HTR-8/SVneo (cell line): ENCODE measurements at places on chromosomes 3 and 15.

GRCh38 chr3:166734734-166735133 is 645.4 kb downstream of the ZBBX start:
- no peak for DNase-seq

DNA sequence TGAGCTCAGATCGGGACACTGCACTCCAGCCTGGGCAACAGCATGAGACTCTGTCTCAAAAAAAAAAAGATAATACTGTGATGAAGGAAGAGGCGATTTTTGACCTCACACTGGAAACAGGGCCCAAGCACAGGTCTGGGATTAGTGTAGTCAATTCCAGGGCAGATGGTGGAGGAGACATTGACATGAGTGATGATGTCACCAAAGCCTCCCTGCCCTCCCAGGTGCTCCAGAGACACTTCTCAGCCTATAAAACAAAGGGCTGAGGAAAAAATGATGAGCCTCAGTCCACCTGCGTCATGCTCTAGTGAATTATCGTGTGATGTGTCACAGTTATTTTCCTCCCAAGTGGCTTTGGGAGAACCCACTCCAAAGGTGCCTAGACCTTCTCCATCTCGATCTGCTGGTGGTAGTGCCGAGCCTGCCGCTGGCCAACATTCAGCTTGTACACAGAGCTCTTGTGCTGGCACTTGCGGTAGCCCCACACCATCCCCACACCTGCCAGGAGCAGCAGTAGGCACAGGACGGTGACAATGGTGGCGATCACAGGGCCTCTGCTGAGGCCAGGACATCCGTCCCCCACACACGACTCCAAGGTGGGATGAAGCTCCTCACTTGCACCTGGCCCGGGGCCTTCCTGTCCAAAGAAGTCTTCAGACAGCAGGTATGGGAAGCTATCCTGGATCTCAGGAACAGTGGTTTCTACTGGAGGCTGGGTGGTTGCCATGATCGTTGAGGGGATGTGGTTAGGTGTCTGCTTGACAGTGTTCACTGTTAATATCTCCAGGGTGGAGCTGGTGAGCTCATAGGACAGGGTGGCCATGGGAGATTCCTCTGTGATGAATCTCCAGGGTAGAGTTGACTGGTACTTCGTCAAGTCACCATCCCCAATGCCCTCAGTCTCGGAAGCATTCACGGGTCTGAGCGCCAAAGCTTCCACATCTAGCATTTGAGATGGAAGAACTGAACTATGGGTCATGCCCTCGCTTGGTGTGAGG is 38.8 kb downstream of the CRTAP start:
- no peak for DNase-seq

- DNase-seq = no peak
Observed at GRCh38 chr3:49563040-49563578, 8.8 kb downstream of the BSN start.

- no peak for DNase-seq
Observed at GRCh38 chr15:26866298-26867199, at the start of gene GABRA5. Gene GABRA5 (plus strand): TSS chr15:26867062. CDS start chr15:26869249, 2,187 bp downstream.

DNA sequence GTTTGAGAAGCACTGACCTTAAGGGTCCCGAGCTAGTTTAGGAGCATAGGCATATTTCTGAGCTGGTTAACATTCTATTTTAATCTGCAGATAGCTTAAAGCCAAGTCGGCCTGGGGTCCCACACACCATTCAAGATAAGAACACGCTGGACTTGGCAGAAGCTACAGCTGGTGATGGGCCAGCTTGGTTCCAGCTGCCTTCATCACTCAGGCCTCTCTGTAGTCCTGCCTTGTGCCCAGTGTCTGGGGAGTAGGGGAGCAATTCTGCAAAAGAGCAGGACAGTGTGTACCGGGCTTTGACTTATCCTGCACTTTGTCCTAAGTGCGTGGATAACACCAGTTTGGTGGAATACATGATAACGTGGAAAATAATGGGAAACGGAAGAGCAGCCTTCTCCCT is 164.5 kb downstream of the MEGF11 start:
- no peak for DNase-seq

DNA sequence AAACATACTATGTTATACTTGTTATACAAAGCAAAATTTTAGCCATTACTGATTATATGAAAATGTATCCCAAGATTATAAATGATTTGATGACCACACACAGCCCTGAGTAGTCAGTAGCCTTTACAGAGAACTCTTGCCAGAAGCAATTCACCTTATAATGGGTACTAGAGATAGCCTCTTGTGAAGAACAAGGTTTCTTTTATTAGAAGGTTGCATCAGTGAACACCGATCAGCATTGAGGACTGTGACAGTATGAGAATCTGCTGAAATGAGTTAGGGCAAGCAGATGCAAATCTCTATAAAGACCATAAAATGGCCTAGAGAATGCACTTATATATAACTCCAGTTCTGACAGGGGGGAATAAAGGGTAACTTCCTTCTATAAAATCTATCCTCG is 10.1 kb downstream of the CDC25A start:
- DNase-seq = no peak

DNA sequence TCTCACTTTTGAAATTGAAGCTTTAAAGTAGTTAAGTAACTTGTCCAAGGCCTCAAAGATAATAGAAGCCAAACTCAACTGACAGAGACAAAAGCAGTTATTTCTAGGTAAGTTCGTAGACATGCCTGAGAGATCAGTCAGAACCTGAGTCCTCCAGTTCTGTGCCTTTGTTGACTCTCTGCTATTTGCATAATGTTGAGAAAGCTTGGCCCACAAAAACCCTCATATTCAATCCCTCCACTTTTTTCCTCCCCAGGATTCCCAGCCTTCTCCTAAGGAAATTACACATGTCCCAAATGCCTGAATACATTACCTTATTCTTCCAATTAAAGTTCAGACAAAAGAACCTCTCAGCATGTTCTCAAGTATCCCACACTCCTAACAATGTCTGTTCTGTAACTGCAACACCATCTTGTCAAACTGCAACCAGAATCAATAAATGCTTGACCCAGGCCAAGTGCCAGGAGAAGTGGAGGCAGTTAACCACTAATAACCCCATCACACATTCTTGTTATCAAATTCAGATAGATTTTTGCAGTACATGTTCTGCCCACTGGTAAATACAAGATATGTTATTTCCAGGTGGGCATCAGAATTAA is 217.8 kb downstream of the LRRC3B start:
- DNase-seq = no peak

DNA sequence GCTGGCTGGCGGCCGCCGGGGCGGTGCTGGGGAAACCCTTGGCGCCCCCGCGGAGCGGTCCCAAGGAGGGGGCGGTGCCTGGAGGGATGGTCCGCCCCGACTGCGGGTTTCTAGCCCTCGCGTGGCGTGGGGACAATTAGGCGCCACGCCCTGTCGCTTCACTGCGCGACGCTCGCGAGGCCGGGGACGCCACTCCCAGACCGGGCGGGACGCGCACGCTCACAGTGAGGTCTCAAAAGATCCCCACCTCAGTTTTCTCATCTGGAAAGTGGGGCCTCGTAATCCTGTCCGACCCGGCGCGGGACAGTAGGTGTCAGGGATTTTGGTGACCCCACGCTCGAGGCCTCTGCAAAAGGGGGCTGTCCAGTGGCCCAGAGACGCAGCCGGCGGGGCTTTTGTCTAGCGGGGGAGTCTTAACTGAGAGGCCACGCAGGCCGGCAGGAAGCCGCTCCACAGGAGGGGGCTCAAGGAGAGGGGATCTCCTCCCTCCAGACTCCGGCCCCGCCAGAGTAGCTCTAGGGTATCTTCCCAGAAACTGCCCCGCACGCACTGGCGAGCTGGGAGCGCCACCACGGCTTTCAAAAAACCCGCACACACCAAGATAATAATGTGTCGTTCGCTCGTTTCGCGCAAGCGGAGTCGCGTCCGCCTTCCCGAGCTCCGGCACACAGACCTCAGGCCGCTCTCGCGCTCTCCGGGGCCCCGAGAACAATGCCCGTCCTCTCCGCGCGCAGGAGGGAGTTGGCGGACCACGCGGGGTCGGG is 710 bp upstream of the CLK3 start:
- no peak for DNase-seq

DNA sequence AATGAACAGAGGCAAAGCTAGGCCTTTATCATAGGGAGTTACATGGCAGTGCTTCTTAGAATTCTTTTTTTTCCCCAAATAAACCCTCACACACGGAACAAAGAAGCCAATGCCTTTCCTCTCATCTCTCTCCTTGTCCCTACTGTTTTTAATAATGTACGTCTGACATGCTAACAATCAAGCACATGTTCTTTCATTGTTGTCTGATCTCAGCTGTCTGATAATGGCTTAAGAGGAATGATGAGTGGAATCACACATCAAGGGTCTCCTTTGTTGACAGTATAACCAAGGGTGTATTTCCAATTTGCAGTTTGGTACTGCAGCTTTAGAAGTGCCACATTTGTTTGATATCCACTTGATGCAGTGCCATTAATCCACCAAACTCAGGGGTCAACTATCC is 34.8 kb upstream of the EPHA3 start:
- no peak for DNase-seq

DNA sequence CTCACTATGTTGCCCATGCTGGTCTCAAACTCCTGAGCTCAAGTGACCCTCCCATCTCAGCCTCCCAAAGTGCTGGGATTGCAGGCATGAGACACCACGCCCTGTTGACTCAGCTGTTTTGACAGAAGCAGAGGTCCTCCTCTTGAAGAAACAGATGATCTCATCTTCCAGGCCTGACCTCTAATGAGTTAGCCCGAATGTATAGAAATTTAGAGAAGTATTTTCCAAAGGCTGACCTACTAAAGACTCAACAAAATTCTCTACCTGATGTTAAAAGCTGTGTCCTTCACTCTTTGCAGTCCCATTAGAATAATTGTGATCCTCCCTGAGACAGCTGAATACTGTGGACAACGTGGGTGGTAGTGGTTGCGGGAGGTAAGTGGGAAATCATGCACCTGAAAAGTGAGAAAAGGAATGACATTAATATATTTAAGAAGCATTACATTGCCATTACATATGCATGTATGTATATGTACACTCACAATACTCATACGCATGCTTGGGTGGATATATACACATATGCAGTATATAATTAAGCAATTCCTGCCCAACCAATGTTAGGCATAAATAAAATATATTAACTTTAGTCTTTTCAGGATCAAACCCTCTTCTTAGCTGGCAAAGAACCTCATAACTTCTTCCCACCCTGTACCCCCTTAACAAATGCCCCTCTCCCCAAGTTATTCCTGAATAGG is 204.6 kb upstream of the NR2F2 start:
- no peak for DNase-seq
